ENCODE measurements at places on chromosomes 2 and 18. TPM values are rescaled to one million over a fixed set of nuclear protein-coding genes. Genes with fewer than 3 reads are reported as not detected.

- DNase-seq = peak; percentile 65
Measured at GRCh38 chr2:126657148-126657635, 1.2 kb downstream of the GYPC start.

The SLC40A1 gene
- total RNA-seq = 210 TPM

The TMEM17 gene
- not detected for total RNA-seq

The HNMT gene
- total RNA-seq = 54.6 TPM

GRCh38 chr2:6314218-6314960 lies 551.3 kb downstream of the CMPK2 start:
- no peak for DNase-seq

DNA sequence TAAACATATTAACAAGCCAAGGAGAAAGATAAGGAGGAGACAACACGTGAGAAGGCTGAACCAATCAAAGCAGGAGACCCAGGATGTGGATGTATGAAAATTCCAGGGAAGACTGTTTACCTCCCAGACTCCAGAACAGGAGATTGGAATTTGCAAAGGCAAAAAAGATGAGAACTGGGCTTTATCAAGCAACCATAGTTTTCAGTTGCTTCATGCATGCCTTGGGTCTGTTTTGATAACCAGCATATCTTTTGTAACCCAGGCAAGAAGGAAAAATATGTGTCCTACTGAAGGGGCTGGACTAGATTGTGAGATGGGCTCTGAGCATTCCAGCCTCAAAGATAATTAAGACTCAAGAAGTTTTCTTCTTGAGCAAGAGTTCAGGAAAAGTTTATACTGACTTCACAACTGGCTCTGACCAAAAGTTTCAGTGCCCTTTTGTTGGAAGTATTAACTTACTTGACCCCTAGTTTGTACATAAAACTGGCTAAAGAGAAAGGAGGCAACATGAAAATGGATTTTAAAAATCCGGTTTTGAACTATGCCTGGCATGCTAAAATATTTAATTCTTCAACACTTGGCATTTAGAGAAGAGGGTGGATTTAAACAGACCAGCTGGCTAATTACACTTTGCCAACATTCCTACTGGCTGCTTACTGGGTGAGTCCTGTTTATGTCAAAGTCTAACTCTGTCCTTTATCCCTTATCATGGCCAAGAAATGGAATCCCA lies 79.3 kb upstream of the CD28 start:
- DNase-seq = no peak

DNA sequence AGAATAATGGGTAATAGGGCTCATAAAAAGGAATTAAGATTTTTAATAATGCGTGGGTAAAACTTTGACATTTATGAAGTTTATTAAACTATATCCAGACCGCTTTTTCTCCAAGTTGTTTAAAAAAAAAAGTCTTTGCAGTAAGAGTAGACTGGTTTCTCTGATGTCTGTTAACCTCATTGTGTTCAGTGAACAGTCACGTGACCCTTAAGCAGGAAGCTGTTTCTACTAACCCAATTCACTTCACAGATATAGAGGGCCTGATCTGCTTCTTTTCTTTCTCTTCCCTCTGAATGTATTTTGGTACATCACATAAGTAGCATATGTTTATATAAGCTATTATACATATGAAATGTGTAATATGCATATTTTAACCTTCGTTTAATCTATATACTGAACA lies 1011.3 kb upstream of the CELF4 start:
- DNase-seq = no peak

- DNase-seq = no peak
Measured at GRCh38 chr2:137223722-137224121, 458.4 kb downstream of the THSD7B start.

The CD8B2 gene
- total RNA-seq = not detected

DNA sequence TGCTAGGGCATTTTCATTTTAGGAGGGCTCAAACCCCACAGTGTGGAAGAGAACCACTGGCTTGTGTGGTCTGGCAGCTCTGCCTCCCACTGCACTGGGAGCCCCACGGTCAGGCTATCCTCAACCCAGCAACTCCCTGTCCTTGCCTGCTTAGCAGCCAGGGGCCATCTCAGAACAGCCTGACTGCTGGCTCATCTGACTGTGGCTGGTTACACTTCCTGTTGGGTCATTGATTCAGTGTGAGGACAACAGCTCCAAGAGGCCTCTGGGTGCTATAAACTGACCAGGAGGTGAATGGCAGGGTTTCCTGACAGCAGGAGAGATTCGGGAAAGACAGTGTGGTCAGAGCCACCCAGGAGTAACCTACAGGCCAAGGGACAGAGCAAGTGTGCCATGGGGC lies 40.1 kb downstream of the AMER3 start:
- DNase-seq = no peak

- DNase-seq = no peak
Measured at GRCh38 chr18:1797235-1797634, 774.1 kb downstream of the METTL4 start.

DNA sequence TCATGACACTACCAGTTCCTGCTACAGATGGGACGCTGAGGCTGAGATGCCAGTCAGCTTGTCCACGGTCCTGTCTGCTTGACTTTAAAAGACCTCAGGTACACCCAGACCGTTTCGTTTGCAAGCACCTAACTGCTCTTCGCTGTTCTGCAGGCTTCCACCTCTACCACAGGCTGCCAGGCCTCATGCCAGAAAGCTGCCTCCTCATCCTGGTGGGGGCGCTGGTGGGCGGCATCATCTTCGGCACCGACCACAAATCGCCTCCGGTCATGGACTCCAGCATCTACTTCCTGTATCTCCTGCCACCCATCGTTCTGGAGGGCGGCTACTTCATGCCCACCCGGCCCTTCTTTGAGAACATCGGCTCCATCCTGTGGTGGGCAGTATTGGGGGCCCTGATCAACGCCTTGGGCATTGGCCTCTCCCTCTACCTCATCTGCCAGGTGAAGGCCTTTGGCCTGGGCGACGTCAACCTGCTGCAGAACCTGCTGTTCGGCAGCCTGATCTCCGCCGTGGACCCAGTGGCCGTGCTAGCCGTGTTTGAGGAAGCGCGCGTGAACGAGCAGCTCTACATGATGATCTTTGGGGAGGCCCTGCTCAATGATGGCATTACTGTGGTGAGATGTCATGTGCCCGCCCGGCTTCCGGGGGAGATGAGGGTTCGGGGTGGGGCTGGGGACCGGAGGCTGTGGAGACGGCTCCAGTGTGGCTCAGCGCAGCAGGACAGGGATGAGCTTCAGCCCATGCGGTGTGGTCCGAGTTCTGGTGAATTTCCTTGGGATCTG lies 5.9 kb downstream of the SLC9A4 start:
- DNase-seq = no peak

DNA sequence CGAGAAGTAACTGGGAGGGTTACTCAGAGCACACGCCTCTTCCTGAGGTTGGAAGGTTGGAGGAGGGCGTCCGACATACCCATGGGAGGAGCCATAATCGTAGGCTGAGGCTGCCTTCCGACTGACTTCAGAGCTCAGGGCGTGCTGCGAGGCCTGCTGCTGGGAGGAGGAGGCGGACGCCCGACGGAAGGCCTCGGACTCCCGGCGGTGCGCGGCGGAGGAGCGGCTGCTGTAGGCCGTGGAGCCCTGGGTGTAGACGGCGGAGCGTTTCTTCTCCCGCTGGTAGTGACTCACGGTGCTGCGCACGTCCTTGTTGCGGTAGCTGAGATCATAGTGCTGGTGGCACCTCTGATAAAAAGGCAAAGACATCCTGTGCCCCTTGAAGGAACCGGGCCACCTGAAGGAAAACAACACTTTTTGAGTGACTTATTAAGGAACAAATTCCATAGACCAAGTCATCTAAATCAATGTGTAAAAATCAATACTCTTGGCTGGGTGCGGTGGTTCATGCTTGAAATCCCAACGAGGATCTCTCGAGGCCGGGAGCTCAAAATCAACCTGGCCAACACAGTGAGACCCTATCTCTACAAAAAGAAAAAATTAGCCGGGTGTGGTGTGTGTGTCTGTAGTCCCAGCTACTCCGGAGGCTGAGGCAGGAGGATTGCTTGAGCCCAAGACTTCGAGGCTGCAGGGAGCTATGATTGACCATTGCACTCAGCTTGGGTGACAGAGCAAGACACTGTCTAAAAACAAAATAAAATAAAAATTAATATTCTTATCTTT lies 4.7 kb downstream of the MYOM1 start:
- no peak for DNase-seq

DNA sequence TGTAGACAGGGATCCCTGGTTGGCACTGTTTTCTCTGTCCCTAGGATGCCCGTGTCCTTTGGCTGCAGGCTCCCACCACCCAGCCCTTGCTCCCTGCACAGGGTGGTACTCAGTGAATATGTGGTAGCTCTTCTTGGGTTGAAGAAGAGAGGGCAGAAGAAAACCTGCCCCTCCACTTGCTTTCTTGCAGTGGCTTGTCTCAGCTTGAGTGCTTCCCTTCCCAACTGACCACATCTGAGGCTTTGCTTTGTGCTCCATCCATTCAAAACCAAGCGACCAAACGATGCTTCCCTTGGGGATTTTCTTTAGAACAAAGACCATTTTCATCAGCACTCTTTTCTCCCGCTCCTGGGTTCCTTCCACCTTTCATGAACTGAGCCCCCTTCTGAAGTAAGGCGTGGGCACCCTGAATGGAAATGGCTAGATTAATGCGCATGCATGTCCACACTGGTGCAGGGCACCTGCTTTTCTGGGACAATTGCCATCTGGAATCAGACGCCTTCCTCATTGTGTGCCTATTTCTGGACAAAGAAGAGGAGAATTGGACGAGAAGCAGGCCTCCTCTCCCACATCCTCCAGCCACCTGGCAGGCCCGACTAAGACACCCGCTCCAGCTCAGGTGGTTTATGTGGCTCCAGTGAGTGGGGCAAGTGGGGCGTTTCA lies 59.1 kb downstream of the ARL4C start:
- no peak for DNase-seq

The SIX3 gene
- total RNA-seq = not detected

The PRSS56 gene
- total RNA-seq = not detected

The CREB1 gene
- total RNA-seq = 96.5 TPM

Measured in uterus (tissue), 4 donors.